Fibroblast of skin of back (primary cell): ENCODE measurements at places on chromosomes 11 and 22.

DNA sequence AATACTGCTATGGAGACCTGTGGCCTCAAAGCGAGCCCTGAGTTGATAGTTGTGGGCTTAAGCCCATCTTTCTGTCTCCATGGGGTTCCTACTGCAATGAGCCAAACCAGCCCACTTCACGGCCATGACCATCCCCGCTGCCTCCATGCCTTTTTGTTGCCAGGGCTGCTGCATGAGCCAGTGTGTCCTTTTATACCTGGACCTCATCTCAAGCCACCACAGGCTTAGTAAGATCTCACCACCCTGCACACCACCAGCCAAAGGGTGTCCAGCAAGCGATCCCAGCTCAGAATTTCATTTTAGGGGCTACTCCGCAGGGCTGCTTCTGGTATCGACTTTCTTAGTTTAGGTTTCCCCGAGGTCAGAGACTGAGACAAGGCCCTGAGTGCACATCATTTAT, 8.3 kb downstream of the TP53AIP1 start:
- no peak for DNase-seq

DNA sequence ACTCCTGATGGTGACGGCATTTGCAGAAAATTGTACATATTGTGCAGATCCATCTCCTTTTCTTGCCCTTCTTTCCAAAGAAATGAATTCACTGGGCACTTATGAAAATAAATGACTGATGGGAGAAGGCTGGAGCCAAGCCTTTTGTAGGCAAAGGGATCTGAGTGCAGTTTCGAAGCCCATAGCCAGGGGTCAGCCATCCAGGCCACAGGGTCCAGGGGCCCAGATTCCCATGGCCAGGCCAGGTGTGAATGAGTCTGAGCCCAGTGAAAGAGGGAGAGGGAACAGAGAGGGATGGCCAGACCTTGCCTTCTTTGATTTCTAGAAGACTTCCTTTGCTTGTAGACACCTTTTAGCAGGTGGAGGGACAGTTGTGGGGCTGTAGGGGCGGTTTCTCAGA, 209.1 kb downstream of the KIRREL3 start:
- no peak for DNase-seq

DNA sequence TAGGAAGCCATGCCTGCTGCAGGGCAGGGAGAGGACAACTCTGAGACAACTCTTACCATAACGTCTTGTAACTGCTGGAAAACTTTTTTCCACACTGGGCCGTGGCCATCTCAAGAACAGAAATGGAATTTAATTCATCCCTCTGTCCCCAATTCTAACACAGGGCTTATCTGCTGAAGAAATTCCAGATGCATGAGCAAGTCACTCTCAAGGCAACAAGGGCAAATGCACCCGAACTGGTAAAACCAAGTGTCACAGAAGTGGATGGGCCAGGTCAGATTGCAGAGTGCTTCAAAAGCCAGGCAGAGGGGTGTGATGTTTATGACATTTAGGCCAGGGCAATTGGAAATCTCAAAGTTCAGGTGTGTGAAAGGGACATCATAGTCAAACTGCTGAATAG, 7.4 kb downstream of the SMPD1 start:
- peak; percentile 73 for DNase-seq

- no peak for DNase-seq
Measured at GRCh38 chr22:22817468-22818201, 70.0 kb upstream of the IGLL5 start.

DNA sequence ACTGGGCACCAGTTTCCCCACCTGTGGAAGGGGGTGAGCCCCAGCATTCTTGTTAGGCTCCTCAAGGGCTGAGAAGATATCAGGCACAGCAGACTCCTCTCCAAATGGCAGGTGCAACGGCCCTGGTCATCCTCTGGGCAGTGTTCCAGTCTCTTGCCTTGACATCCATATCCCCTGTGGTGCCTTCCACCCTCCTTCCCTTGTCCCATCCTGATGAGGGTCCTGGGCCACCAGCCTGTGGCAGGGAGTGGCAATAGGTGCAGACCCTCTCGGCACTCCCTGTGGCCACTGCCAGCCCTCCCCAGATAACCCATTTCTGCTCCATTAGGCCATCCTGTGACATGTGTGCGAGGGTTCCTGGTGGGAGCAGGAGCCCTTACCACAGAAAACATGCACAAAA, 78.8 kb upstream of the NECTIN1 start:
- DNase-seq = no peak

GRCh38 chr22:45969414-45969799, 7.6 kb downstream of the WNT7B start:
- DNase-seq = peak; percentile 9

GRCh38 chr11:47394322-47395222, 13.8 kb upstream of the SLC39A13 start:
- peak; percentile 35 for DNase-seq
